ENCODE measurements at places on chromosomes 5 and 9.

GRCh38 chr5:95020345-95020744 lies 264.5 kb downstream of the MCTP1 start:
- DNase-seq = no peak

GRCh38 chr5:119367502-119368237 lies 11.9 kb downstream of the TNFAIP8 start:
- DNase-seq = no peak

DNA sequence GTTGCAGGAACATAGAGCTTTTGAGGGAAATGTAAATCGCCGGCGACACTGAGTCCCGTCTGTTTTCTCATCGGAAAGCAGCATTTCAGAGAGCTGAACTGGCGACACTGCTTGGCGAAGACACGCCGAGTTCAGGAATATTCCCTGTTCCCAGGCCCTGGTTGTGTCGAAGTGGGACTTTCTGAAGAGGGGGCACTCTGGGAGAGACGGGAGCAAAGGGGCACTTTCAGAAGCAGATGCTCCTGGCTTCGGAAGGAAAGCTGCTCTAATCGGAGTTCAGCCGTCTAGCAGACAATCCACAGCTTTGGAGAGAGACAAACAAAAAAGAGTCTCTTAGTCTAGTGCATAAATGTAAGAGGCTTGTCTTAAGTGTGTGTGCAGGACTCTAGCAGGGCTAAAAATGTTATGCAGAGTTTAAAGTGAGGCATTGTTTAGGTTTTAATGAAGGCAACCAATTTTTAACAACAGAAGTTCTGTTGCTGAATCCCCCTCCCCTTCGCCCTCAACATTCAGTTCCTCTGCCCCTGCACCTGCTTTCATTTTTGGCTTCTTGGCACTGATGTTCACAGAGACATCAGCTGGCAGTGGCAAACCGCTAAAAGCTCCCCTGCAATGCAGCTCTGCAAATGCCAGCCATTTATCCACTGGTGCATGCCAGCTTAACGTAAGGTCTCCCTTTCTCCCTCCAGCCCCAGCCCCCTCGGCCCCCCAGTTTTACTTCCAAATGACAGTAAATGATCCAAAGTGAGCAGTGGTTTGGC lies 289.5 kb upstream of the MPDZ start:
- DNase-seq = no peak

- no peak for DNase-seq
Observed at GRCh38 chr9:106038266-106039001, 344.1 kb downstream of the TMEM38B start.

DNA sequence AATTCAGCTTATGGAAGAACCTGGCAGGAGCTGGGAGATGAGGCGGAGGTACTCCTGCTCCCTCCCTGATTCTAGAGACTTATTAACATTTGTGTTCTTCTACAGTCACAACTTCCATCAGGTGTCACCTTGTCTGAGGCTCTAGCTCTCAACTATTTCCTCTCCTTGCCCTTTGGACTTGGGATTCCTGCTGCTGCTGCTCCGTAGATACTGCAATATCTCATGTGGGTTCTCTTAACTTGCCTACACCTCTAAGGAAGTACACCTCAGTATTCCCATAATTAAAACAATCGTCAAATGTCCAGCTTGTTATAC lies 21.2 kb downstream of the ANXA1 start:
- DNase-seq = no peak

DNA sequence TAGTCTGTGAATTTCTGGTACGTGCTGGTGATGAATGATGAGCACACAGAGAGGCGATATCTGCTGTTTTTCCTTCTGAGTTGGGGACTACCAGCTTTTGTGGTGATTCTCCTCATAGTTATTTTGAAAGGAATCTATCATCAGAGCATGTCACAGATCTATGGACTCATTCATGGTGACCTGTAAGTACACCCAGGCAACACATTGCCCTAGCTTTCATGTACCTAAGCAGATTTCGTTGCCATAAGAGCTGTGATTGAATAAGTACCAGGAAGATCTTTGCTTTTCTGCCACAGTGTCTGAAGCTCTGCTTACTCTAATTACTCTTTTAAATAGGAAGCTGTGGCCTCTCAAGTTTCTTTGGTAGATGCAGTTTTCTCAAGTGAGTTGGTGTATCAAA lies 397.8 kb downstream of the ARRDC3 start:
- no peak for DNase-seq

DNA sequence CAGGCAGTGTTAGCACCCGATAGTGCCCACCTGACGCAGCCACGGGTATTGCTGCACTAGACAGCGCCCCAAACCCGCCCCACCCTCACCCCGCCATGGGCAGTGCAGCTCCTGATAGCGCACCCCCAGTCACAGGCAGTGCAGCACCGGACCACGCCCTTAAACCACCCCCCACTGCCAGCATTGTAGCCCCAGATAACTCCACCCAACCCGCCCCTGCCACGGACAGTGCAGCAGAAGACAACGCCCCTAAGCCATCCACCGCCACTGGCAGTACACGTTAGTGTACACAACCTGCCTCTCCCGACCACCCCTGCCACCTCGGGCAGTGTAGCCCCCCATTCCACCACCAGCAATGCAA lies 825 bp upstream of the PCAT7 start:
- no peak for DNase-seq

- no peak for DNase-seq
Observed at GRCh38 chr9:36560771-36561170, 11.9 kb upstream of the MELK start.

DNA sequence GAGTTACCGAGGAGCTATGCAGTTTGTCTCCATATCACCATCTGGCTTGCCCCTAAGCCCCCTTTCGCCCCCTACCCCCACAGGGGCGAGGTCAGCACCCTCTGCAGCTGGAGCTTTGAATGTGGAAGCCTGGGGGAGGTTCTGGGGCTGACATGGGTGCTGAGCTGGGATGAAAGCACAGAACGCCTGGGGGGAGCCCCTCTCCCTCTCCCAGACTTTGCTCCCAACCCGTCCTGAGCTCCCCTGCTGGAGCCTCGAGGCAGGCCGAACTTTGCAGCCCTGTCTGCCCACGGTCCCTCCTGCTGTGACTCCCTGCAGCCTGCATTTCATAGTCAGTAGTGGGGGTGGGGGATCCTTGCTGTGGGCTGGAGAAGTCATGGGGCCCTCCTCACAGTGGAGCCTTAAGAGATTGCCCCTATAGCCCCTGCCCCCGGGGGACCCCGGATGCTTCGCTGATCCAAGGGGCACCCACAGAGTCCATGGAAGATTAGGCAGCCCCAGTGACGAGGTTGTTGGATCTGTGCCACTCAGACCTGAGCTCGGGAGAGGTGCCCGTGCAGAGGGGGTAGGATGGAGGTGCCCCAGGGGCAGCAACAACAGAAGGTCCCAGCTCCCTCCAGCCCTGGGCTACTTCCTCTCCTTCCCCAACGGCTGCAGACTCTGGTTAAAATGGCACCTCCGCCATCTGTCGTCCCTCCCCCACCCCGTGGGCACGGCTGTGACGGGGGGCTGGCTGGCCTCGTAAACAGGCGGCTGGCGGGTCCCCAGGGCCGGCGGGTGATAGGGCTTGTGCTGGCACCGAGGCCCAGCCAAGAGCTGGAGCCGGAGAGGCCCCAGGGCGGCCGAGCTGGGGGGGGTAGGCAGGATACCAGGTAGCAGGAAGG lies 162.0 kb downstream of the C9orf50 start:
- no peak for DNase-seq

- no peak for DNase-seq
Observed at GRCh38 chr9:88789785-88790184, 201.5 kb upstream of the S1PR3 start.

GRCh38 chr5:144198386-144198785 lies 27.7 kb downstream of the KCTD16 start:
- DNase-seq = no peak

DNA sequence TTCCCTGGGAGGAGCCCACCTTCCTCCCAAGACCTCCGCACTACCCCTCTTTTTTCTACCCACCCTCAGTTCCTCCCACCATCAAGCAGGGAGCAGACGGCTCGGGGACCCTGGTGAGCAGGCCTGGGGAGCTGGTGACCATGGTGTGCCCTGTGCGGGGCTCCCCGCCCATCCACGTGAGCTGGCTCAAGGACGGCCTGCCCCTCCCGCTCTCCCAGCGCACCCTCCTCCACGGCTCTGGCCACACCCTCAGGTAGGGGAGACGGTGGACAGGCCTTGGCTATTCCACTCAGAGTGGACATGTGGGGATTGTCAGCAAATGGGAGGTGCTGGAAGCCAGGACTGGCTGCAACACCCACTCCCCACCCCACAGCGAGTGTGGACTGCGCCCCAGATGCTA lies 52.9 kb upstream of the ASS1 start:
- DNase-seq = no peak

DNA sequence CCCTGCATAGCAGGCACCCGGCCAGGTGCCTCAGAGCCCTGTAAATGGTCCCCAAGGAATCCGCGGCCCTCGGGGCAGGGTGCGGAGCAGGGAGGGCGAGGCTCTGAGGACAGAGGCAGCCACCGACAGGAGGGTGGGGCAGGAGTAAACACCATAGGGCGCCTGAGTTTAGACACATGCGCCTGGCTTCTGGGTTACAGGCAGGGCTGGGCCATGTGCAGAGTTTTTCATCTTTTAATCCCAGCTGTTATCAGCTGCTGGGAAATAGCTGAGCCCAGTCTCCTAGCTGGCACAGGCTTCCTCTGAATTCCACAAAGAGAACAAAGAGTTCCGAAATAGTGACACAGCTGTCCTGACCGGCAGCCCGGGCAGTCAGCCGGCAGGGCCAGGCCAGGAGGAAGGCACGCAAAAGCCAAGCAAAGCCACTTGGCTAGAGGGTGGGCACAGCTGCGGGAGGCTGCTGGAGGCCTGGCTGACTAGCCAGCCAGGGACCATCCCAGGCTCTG lies 98.9 kb upstream of the PHYKPL start:
- DNase-seq = no peak

GRCh38 chr5:159955056-159955624 lies 38.9 kb downstream of the ADRA1B start:
- no peak for DNase-seq

DNA sequence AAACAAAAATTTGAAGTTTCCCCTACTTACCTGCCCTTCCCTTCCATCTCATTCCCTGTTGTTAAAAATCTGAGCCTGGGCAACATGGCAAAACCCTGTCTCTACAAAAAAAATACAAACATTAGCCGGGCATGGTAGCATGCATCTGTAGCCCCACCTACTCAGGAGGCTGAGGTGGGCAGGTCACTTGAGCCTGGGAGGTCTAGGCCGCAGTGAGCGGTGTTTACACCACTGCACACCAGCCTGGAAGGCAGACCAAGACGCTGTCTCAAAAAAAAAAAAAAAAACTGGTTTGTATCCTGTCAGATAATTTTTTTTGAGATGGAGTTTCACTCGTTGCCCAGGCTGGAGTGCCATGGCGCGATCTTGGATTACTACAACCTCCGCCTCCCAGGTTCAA lies 16.3 kb upstream of the REEP5 start:
- no peak for DNase-seq

- no peak for DNase-seq
Observed at GRCh38 chr9:112939418-112939817, 48.7 kb upstream of the SLC46A2 start.

- DNase-seq = no peak
Observed at GRCh38 chr5:110351430-110351829, 375.0 kb downstream of the TMEM232 start.

GRCh38 chr5:10355071-10355889 lies 1.8 kb downstream of the MARCHF6 start:
- no peak for DNase-seq

DNA sequence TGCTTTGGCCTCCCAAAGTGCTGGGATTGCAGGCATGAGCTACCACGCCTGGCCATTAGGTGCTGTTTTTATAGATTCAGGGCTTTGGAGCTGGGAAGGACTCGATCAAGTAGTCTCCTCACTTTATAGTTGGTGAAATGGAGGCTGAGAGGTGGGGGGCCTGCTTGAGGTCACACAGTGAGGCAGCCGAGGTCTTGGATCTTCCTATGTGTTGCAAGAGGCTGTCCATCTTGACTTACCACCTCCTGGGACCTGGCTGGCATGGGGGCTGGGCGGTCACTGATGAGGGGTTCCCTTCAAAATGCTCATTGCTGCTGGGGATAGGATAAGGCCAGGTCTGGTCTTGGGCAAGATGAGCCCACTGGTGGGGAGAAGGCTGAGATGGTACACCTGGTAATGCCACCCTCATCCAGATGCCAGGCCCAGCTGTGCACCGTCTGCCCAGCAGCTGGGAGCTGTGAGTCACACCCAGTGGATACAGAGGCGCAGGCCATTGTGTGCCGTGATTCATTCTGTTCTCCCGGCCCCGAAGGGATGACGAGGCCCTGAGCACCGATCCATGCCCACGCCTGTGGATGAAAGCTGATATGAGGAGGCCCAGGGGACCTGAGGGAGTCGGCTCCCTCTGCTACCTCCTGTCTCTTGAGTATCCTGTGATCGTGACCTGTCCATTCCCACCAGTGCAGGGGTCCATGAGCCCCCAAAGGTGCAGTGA lies 10.5 kb upstream of the NDST1 start:
- DNase-seq = no peak

DNA sequence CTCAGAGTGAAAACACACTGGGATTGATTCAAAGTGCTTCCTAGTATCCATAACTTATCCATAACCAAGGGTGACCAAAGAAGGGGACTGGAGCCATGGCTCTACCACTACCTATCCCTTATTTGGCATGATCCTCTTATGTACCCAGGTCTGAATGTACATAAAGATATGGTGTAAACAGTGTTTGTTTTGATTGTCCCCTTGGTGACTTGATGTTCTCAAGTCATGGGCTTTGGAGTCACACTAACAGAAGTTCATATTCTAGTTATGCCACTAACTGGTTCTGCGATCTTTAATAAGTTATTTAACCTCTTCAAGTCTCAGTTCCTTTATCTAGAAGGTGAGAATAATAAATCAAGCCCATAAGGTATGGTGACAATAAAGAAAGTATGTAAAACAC lies 283.4 kb upstream of the PTGER4 start:
- DNase-seq = no peak

DNA sequence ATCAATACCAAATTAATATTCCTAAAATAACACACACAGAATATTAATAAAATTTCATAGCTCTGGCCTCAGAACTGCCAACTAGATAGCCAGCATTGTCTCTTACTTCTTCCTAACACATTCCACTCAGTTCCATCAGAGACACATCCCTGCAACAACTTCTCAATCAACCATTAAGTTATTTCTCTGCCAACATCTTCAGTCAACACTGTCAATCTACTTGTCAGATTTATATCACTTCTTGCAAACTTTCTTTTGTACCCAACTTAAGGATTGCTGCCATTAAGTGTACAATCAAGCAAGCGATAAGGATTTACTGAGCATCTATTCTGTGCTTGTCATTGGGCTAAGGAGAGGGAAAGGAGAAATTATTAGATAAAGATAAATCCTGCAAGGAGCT lies 50.8 kb downstream of the PLCXD3 start:
- no peak for DNase-seq

DNA sequence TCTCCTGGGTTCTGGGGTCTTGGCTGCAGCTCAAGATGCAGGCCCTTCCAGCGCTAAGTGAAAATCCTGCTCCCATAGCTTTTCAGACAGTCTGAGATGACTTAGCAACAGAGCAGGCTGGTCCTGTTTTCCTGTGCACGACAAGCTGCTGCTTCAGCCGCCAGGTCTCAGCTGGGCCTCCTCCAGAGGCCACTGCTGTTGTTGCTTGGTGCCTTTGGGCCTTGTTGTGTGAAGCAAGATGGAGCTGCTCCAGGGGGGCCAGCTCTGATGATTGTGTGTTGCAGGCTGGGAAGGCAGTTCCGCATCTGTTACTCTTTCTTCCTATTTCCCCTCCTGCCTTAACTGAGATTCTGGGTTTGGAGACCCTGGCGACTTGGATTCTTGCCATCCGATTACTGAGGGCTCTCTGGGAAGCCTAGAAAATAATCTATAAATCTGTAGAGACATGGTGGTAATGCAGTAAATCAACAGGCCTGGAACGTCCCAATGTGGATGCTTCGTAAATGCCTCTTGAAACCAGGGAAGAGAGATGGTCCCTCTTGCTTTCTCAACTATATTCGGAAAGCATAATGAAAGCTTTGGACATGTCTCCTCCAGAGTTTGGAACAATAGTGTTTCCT lies 3.2 kb downstream of the MAP1B start:
- DNase-seq = no peak
